ENCODE measurements at places on chromosomes 2 and 18.

DNA sequence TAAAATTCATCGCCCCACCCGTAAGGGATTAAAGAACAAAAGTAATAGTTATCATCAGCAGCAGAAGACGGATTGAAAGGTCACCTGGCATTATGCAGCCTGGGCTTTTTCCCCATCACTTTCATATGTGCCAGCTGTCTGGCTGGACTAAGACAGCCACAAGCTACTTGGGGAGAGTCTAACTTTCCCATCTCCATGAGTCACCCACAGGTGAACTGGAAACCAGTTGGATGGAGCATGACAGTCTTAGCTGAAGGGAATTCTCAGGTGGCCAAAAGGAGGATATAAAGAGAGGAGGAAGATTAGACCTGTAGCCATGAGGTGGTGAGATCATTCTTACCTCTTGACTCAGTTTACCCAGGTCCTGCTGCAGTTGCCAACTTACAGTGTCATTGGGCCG is 7.0 kb upstream of the FAM178B start:
- no peak overlapping the region for H3K4me3 ChIP-seq
- DNase-seq: no peak
- H3K36me3 ChIP-seq: no peaks in the 10 kb centered on the region
- no peaks in the 10 kb centered on the region for H3K4me1 ChIP-seq
- H3K27ac ChIP-seq: no peak overlapping the region
- H3K27me3 ChIP-seq: no peaks in the 10 kb centered on the region

- H3K4me3 ChIP-seq: no peak overlapping the region
- no peak overlapping the region for H3K27ac ChIP-seq
- H3K4me1 ChIP-seq: no peaks in the 10 kb centered on the region
- DNase-seq: no peak
Measured at GRCh38 chr2:18610090-18610489, 20.7 kb upstream of the NT5C1B start.

DNA sequence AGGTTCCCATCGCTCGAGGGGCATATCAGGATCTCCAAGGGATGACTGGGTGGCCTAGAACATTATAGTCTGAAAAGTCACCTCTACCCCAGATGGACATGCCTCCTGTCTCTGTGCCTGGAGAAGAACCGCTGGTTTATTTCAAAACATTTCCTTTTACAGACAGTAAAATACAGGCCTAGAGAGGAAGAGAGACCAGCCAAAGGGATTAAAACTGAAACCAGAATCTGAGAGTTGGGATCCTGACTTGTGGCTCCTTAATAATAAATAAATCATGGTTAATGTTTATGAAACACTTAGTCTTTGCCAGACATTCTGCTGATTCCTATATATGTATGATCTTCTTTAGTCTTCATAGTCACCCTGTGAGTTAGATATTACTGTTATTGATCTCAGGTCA is 153.7 kb downstream of the DDX1 start:
- H3K27me3 ChIP-seq: no peaks in the 10 kb centered on the region
- H3K36me3 ChIP-seq: no peaks in the 10 kb centered on the region
- DNase-seq: no peak
- peaks cover 9% of the 10 kb centered on the region for H3K4me1 ChIP-seq

- no peak overlapping the region for H3K4me3 ChIP-seq
- H3K27ac ChIP-seq: peak overlapping the region; percentile 76
- H3K36me3 ChIP-seq: no peaks in the 10 kb centered on the region
- H3K27me3 ChIP-seq: no peaks in the 10 kb centered on the region
Measured at GRCh38 chr2:68739595-68740399, 5.2 kb downstream of the ARHGAP25 start.

- no peak for DNase-seq
- no peaks in the 10 kb centered on the region for H3K36me3 ChIP-seq
- no peaks in the 10 kb centered on the region for H3K4me1 ChIP-seq
- no peak overlapping the region for H3K4me3 ChIP-seq
- H3K27me3 ChIP-seq: no peaks in the 10 kb centered on the region
Measured at GRCh38 chr2:157930728-157931127, 54.6 kb upstream of the ACVR1 start.

GRCh38 chr2:71791061-71791450 is 337.7 kb downstream of the DYSF start:
- no peaks in the 10 kb centered on the region for H3K27me3 ChIP-seq
- H3K4me3 ChIP-seq: no peak overlapping the region
- H3K27ac ChIP-seq: no peak overlapping the region

- peaks cover 7% of the 10 kb centered on the region for H3K4me1 ChIP-seq
- no peak overlapping the region for H3K4me3 ChIP-seq
- no peak for DNase-seq
- H3K27me3 ChIP-seq: peaks cover 63% of the 10 kb centered on the region
- H3K27ac ChIP-seq: no peak overlapping the region
Measured at GRCh38 chr2:173401716-173402326, 47.1 kb downstream of the CDCA7 start.

DNA sequence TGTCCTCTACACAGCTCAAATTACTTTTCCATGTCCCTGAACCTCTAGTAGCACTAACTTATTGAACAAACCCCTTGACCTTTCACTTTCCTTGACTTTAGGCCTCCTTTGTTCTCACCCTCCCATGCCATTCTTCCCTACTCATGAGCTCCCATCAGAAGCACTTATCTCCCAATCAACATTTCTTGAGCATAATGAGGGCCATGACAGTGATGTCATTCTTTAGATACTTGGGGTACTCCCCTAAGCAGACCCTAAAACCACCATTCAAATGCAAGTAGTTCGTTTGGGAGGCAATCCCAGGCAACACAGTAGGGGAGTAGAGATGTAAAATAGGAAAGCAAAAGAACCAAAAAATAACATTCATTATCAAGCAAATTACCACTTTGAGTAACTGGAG is 115.9 kb upstream of the ARHGAP28 start:
- H3K36me3 ChIP-seq: no peaks in the 10 kb centered on the region
- H3K27me3 ChIP-seq: no peaks in the 10 kb centered on the region
- no peak overlapping the region for H3K4me3 ChIP-seq
- H3K4me1 ChIP-seq: no peaks in the 10 kb centered on the region
- DNase-seq: no peak

DNA sequence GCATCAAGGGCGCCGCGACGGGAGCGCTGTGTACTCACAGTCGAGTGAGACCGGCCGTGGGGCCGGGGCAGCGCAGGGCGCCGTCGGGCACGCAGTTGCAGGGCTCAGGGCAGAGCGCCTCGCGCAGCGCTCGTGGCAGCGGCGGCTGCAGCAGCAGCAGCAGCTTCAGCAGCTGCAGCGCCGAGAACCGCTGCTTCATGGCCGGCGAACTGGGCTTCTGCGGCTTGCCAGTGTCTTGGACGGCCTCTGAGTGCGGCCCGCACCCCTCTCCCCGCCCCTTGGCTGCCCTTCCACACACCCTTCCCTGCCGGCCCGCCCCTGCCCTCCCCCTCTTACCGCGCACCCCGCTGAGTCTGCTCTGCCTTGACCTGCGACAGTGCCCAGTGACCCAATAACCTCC is at the start of gene LHCGR:
TSS of gene LHCGR (minus strand) at position 252 of the 400 bp plus-strand sequence. CDS start at position 199, 53 bp downstream.
- peak within 1 kb of the TSS; percentile 34 for H3K4me3 ChIP-seq
- no peak within 1 kb of the TSS for H3K27ac ChIP-seq
- peaks cover 23% of the 10 kb centered on the region for H3K27me3 ChIP-seq

- H3K27me3 ChIP-seq: no peaks in the 10 kb centered on the region
- no peaks in the 10 kb centered on the region for H3K4me1 ChIP-seq
- H3K27ac ChIP-seq: no peak overlapping the region
- no peak for DNase-seq
- H3K36me3 ChIP-seq: peaks cover 40% of the 10 kb centered on the region
- no peak overlapping the region for H3K4me3 ChIP-seq
Measured at GRCh38 chr2:230541934-230542380, 126.0 kb downstream of the SP100 start.

DNA sequence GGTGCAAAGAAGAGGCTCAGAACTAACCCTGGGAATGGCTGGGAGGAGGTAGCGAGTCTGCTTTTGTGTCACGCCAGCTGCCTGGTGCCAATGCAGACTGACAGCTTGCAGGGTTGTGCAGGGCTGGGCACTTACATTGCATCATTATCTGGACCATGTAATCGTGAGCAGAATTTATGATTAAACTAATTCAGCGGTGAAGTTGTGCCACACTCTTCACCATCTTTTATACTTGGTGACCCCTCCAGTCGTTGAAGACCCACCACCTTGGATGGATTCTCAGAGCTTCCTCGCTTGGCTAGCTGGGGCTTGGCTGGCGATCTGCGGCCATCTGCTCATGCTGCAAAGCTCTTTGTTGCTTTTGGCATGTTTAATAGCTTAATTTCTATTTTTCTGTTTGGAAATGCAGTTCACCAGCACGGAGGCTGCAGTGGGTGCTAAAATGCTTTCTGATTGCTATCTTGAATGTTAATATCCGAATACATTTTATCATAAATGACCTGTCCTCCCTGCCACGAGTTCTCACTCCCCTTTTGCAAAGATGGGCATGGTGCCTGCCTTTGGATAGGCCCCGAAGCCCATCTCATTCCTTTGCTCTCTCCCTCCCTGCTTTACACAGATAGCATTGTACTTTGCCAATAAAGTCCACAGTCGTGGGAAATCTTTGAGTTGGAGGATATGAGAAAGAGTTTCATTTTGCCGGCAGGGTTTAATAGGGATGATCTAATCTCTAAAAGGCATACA is 188.2 kb downstream of the PRKCE start:
- no peak overlapping the region for H3K27ac ChIP-seq
- no peak overlapping the region for H3K4me3 ChIP-seq
- no peaks in the 10 kb centered on the region for H3K27me3 ChIP-seq
- peaks cover 44% of the 10 kb centered on the region for H3K4me1 ChIP-seq

- DNase-seq: peak; percentile 28
- H3K4me3 ChIP-seq: no peak overlapping the region
- no peaks in the 10 kb centered on the region for H3K36me3 ChIP-seq
- peaks cover 4% of the 10 kb centered on the region for H3K27me3 ChIP-seq
Measured at GRCh38 chr2:232434563-232435374, 21.2 kb upstream of the ALPI start.

All from lower lobe of right lung (tissue), 2 donors.